A549 (cell line): ENCODE measurements at places on chromosomes 3 and 15.

DNA sequence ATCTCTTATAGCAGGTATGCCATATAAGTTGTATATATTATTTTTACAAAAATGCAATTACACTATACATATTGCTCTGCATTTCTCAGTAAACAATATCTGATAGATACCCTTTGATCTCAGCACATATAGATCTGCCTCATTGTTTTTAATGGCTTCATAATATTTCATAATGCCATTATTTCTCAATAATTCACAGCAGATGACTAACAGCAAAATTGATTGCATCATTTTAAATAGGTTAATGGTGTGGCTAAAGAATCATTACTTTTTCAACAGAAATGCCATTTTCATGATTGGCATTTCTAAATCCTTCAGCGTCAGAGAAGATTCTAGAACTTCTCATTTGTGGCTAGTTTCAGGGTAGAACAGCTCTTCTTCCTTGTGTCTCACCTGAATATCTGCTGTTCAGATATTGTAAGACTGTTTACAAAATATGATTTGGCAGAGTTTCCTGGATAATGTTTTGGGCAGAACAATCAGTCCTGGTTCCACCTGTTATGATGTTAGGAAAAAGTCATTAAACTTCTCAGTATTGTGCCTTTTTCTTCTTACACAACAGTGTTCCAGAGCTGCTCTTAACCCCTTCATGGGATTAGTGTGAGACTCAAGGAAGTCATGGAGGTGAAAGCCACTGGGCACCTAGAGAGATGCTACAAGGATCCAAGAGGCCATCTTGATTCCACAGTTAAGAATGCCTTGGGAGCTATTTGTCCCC lies 397.6 kb upstream of the THBS1 start:
- DNase-seq = no peak

DNA sequence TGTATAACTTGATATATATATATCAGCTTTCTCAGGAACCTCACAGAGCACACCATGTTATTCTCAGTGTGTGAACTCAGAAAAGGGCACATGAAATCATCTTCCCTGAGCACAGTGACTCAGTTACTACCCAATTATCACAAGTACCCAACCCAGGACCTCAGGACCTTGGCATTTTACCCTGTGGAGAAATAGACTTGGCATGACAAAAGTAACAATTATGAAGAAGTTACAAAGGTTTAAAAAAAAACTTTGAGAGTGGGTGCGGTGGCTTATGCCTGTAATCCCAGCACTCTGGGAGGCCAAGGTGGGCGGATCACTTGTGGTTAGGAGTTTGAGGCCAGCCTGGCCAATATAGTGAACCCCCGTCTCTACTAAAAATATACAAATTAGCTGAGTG lies 52.4 kb downstream of the ONECUT1 start:
- no peak for DNase-seq

DNA sequence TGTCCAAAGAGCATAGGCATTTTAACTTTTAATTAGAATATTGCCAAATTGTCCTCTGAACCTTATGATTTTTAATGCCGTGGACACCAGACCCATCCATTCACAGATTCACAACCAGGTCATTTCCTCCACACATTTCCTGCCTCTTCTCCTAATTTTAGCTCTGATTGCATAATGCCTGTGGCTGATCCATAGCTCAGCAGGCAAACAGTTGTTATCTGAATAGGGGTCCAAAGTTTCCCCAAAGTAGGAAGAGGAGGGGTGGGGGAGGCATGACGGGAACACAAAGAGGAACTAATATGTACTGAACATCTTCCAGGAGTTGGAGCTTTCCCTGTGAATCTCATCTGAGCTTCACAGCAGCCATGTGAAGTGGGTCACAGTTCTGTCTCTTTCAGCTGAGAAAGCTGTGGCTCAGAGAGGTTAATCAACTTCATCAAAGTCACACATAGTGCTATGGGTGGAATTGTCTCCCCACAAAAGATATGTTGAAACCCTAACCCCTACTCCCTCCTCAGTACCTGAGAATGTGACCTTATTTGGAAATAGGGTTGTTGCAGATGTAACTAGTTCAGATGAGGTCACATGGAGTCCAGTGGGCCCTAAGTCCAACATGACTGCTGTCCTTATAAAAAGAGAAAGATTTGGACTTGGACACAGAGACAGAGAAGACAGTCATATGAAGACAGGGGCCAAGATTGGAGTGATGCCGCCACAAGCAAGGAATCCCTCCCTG lies 106.7 kb upstream of the AGBL1 start:
- DNase-seq = no peak

DNA sequence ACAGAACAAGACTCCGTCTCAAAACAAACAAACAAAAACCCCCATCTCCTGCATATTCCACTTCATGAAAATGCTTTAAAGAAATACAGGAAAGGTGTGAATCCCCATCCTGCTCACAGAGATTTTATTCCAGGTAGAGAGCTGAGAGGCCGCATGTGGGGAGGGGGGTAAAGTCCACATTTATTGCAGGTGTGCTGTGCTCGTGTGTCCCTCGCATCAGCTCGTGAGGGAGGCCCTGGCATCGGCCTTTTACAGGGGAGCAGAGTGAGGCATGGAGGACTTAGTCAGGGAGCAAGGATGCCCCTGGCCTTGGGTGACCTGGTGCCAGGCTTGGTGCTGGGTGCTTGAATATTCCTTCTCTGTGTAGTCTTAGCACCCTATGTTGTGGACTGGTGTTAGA lies 413.5 kb upstream of the C2CD4B start:
- no peak for DNase-seq

- DNase-seq = no peak
These were observed 212.5 kb upstream of the FEZF2 start for GRCh38 chr3:62585861-62586260.

- DNase-seq = no peak
These were observed 26.8 kb downstream of the NFKBIZ start for GRCh38 chr3:101876142-101876541.

DNA sequence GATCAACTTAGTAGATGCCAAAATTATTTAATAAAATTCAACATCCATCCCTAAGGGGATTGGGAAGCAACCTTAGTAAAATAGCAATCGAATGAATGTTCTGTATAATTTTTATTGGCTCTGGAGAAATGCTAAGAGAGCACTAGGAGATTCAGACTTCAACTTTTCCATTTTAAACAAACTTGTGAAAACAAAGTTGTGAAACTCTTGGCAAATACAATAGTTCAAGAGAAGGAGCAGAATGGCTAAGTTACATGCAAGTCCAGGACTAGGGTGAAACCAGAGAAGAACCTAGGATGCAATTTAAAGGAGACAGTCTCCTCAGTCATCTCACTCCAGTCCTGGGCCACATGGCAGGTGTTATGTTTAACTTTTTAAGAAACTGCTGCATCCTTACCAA lies 16.7 kb upstream of the ZNF280D start:
- DNase-seq = no peak

DNA sequence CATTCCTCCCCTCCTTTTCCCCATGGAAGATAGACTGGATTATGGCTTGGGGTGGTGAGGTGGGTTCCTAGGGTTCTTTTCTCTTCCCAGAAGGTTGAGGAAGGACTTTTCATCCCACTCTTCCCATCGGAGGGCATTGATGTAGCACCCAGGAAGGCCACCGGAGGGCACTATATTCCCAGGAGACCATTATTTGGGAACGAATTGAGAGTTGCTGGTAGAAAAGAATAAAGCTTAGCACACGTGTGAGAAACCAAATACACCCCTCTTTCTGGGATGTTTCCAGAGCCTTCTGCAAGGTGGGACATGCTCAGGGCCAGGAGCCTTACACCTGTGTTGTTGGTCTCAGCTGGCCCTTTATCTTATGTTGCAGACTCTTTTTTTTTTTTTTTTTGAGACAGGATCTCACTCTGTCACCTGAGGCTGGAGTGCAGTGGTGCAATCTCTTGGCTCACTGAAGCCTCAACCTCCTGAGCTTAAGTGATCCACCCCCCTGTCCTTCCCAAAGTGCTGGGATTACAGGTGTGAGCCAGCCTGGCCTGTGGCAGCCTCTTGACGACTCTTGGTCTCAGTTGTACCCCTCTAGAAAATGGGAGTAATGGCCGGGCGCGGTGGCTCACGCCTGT lies 6.3 kb upstream of the CDC25A start:
- peak; percentile 56 for DNase-seq

GRCh38 chr15:88428805-88429605 lies 38.2 kb downstream of the MRPL46 start:
- DNase-seq = no peak

DNA sequence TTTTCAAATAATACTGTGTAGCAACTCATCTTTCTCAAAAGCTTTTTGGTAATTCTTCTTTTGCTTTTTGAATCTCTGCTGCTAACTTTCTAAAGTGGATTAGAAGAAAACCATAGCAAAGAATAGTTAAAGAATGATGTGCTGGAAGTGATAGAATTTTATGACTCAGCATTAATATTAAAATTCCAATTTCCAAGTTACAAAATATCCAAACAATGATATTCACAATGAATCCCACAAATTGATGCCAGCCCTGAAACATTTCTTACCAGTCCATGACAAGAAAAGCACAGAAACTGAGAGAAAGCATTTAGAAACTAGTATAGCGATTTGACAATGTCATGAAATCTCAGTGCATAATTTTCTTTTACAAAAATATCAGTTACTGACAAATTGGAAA lies 482.2 kb downstream of the RBMS3 start:
- no peak for DNase-seq

DNA sequence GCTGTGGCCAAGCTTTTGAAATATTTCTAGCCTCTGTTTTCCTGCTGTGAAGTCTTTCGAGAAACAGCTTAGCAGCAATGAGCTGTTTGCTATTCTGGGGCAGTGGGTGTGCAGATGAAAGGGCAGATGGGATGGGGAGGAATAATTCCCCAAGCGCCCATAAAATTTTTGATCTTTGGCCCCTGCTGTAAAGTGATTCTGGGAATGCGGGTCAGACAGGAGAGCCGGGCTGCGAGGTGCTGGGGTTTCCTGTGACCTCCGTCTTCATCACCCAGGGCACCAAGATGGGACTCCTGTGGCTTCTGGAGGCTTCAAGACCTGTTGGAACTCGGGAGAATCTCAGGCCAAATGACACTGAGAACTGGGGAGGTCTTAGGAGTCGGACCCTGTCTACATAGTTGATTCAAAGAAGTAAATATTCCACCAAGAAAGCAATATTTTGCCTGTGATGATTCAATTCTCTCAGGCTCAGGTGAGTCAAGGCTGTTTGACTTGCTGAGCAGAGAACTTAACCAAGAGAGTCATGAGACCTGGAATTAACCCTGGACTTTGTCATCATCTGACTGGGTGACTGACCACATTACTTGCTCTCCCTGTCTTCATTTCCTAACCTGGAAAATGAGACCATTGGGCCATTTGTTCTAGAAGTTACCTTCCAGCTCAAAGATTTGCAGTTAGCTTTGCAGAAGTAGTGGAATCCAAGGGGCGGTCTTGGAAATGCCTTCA lies 86.4 kb downstream of the POLR2M start:
- DNase-seq = no peak

DNA sequence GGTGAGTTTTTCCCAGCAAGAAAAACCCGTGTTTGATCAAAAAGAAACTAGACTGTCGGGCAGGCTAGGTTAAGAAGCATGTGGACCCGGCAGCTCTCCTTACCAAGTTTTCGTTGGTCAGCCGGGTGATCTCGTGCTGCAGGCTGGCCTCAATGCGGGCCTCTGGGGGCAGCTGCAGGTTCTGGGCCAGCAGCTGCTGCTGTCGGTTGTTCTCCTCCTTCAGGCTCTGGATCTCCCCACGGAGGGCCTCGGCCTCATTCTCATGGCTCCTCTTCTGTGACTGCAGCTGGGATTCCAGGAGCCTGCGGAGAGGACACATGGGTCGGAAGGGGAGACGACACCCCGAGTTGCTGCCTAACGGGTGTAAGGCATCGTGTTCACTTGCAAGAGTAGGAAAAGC lies 44.5 kb upstream of the MYO5C start:
- DNase-seq = no peak

GRCh38 chr3:155631323-155632019 lies 113.4 kb downstream of the PLCH1 start:
- DNase-seq = no peak

- DNase-seq = no peak
These were observed 25.9 kb downstream of the MELTF start for GRCh38 chr3:197003461-197004385.

DNA sequence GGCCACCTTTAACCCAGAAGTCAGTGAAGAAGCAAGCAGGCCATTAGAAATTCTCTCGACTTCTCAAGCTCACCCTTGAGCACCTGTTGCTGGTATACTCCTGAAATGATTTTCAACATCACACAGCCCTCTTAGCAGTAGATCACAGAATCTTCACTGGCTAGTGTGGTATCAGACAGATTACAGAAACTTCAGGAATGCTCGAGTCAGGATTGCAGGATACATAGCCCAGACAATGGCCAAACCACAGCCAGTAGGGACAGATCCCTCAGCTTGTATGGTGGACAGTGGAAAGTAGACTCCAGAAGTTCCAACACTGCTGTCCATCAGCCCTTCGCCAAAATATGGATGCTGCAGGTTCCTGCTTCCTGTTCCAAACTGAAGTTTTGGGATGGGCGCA lies 4.5 kb upstream of the KLHL40 start:
- DNase-seq = no peak

DNA sequence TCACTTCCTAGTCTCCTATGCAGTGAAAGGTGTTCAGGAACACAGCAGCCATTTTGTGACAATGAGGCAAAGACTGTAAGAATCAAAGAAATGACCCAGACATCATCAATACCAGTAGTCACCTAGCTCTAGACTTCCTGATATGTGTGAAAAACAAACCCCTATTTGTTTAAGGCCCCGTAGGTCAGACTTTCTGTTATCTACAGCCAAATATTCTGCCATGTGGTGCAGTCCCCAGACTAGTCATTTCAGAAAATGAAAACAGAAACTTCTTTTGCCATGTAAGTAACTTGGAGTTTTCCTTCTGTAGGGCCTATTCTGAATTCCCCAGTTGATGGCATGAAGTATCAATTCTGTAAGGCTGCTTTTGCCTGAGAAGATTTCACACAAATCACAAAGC lies 181.7 kb upstream of the SNTN start:
- no peak for DNase-seq

DNA sequence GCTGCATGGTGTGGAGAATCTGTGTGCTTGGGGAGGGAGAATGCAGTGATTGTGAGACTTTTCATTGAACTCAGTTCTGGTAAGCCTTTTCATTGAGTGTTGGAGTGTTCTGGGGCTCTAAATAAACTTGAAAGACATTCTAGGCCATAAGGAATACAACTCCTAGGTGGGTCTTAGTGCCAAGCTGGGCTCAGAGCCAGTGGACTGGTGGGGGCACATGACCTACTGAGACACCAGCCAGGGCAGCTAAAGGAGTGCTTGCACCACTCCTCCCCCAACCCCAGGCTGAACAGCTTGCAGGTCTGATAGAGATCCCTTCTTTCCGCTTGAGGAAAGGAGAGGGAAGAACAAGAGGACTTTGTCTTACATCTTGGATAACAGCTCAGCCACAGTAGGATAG lies 21.7 kb upstream of the KPNA4 start:
- no peak for DNase-seq

DNA sequence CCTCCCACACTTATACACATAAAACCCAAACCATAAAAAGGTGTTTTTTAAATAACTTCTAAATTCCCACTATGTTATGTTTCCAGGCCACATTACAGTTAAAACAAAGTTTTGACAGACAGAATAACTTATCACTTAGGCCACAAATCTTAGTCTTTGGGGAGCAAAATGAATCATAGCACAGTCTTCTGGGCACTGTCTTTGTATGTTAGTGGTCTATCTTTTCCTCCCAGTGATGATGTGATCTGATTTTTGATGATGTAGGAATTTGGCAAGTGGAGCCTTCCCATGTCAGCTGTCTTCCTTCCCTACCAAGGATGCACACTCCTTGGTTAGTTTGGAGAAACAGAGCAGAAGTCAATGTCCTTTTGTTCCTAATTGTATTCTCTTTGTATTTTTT lies 67.3 kb downstream of the THSD4 start:
- no peak for DNase-seq
